ENCODE measurements at places on chromosomes 2 and 18.
A peak's percentile ranks its signal among the peaks of the same experiment; 100 is the strongest.

- no peak for DNase-seq
Measured at GRCh38 chr2:171225302-171225980, 64.7 kb upstream of the TLK1 start.

GRCh38 chr2:112889976-112890375 is 21.0 kb upstream of the IL37 start:
- DNase-seq, result no peak

- no peak for DNase-seq
Measured at GRCh38 chr2:73414696-73415095, 29.1 kb downstream of the ALMS1 start.

- DNase-seq, result peak; percentile 53
Measured at GRCh38 chr18:56575819-56576663, 62.4 kb downstream of the TXNL1 start.

- DNase-seq, result no peak
Measured at GRCh38 chr2:46325182-46325928, 28.1 kb downstream of the EPAS1 start.

DNA sequence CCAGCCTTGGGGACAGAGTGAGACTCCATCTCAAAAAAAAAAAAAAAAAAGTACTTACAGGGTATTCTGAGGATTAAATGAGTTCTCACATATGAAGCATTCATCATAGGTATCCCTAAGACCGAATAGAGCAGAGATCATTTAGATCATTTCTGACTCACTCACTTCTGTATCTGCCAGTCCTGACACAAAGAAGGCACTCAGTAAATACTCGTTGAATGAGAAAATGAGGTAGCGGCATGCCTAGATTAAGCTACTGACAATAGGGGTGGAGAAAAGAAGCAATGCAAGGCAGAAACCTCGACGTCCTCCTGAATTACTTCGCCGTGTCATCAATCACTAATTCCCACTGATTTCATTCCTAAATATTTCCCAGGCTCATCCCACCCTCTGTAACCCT is 103.8 kb downstream of the GREB1L start:
- DNase-seq, result no peak

- peak; percentile 88 for DNase-seq
Measured at GRCh38 chr2:148876202-148876594, 1.2 kb downstream of the KIF5C start.

DNA sequence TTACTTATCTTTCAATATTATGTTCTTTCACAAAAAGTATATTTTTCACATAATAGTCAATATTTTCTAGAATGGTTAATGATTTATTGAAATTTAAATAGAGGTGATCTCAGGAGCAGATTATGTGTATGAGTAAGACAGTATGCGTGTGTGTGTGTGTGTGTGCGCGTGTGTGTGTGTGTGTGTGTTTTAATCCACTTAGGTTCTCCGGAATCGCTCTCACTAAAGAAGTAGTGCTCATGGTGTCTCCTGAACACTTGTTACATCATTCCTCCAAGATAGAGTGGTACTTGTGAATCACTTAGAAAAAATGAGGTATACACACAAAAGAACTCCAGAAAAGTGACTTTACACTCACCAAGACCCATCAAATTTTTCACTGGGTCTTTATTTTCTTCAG is 91.0 kb upstream of the KCNH7 start:
- DNase-seq, result no peak

GRCh38 chr2:8224347-8225190 is 457.3 kb upstream of the ID2 start:
- DNase-seq, result no peak

DNA sequence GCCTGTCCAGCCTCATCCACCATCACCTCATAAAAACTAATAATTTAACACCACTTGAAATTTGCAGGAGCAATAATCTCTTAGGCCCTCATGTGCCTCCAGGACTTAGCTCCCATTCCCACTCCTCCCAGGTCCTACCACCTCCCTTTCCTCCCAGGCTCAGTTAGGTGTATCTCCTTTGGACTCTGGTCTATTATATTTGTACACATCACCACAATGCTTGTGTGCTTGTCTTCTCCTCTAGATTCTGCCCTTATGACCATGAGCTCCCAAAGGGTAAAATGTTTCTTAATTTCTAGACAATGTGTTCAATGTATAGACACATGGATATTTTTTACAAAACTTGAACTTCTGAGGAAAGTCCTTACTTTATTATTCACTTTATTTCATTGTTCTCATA is 182.0 kb upstream of the ZC3H15 start:
- DNase-seq, result no peak

GRCh38 chr2:224440988-224441387 is 39.1 kb upstream of the FAM124B start:
- no peak for DNase-seq

DNA sequence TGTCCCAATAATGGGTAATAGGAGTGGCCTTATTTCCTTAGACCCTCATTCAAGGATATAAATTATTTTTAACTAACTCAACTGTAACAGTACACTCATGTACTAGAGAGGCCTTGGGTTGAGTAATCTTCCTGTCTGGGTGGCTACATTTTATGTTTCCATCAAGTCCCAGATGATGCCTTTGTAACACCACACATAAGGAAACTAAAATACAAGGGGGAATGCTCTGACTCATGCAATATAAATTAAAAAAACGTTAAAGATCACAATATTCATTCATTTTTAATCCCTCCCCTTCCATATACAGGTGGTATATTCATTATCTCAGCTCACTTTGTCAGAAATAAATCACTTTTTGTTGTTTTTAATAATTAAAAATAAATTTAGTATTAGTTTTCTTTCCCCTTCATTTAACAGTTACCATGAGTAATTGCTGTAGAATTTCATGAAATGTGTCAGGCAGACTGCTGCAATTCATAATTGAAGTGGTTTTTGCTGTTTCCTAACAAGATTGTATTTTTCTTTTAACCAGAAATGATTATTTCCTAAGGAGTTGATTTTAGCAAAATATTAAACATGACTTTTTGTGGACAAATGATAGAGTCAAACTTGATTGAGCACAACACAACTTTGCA is 1403.6 kb downstream of the SUCLG1 start:
- no peak for DNase-seq

GRCh38 chr2:176187899-176188773 is at the start of gene HOXD1:
Gene HOXD1 (plus strand): TSS chr2:176188668. CDS start chr2:176188802, 134 bp downstream.
- DNase-seq, result no peak

DNA sequence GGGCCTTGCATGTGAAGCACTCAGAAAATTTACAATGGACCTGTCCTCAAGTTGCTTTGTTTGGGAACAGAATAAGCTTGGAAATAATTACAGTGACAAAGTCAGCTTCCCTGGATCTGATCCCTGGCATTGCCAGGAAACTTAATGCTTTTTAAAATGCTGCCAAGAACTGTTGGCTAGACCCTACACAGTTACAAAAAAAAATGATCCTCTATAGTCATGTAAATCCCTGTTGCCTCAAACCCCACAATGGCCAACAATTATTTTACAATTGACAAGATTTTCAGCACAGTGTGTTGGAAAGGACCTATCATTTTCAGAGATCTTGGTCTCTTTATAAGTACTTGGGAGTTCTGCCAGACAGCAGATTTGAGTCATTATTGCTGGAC is 470.4 kb upstream of the ACVR2A start:
- no peak for DNase-seq

Measured in retina (tissue), 1 donor.